ENCODE measurements at places on chromosomes 1 and 21.
A peak's percentile ranks its signal among the peaks of the same experiment; 100 is the strongest.

DNA sequence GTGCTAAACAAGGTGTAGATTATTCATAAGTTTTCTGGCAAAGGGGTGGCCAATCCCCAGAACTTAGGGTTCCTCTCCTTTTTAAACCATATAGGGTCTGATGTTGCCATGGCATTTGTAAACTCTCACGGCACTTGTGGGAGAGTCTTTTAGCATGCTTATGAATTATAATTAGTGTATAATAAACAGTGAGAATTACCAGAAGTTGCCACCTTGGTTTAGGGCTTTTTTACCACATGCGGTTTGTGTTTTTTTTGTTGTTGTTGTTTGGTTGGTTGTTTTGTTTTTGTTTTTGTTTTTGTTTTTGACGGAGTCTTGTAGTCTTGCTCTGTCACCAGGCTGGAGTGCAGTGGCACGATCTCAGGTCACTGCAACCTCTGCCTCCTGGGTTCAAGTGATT is 8.9 kb upstream of the LAX1 start:
- no peak for DNase-seq

DNA sequence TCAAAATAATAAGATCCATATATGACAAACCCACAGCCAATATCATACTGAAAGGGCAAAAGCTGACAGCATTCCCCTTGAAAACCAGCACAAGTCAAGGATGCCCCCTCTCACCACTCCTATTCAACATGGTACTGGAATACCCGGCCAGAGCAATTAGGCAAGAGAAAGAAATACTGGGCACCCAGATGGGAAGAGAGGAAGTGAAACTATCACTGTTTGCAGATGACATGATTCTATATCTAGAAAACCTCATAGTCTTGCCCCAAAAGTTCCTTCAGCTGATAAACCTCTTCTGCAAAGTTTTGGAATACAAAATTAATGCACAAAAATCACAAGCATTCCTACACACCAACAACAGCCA is 442.7 kb downstream of the PTBP2 start:
- DNase-seq: no peak

DNA sequence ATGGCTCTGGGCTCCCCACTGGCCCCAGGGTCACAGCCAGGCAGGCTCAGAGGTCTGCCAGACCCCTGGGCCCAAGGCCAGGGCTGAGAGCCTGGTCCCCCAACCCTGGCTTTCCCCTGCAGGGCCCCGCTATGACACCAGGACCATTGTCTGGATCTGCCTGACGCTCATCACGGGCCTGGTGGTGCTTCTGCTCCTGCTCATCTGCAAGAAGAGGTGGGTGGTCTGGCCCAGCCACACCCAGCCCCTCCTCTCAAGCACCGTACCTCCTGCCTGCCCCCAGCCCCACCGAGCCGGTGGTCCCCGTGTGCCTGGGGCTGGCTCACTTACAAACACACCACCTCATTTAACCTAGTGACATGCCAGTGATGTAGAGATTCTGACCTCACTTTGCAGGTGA is 31.8 kb downstream of the EPHA8 start:
- no peak for DNase-seq

GRCh38 chr21:45996311-45997204 is 15.0 kb downstream of the COL6A1 start:
- DNase-seq: no peak

GRCh38 chr1:116537040-116537831 is 33.6 kb downstream of the CD58 start:
- no peak for DNase-seq

- DNase-seq: no peak
These were observed 94.3 kb upstream of the EDN2 start for GRCh38 chr1:41578712-41579335.

DNA sequence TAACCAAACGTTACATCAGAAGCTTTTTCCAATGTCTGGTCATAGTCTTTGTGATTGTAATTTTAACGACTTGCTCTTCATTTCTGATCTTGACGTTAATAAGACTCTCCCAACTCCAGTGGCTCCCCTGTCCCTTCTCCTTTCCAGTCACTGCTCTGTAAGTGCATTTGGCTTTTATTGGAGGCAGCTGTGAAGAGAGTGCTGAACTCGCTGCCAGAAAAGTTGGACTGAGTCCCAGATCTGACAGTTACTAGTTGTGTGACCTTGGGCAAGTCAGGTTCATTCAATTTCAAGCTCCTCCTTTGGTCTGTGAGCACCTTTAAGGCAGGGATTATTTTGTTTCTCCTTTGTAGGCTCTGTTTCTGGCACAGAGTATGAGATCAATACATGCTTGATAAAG is 109.6 kb upstream of the TSPAN2 start:
- DNase-seq: no peak

DNA sequence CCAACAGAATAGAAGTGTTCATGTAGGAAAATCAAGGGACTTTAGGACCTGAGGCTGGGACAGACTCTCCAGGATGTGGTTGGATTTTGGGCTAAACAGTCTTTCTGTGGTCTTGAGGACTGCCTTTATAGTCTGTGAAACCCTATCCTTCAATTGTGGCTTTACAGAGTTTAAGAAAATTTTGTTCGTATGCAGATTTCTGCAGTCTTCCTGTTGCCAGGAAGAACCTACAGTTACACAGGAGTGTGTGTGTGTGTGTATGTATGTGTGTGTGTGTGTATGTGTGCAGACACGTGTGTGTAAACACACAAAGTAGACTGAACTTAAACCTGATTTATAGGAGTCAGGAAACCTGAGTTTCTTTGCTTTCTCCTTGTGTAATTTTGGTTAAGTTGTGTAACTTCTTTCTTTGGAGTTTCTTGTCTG is 22.8 kb downstream of the NEK7 start:
- no peak for DNase-seq

DNA sequence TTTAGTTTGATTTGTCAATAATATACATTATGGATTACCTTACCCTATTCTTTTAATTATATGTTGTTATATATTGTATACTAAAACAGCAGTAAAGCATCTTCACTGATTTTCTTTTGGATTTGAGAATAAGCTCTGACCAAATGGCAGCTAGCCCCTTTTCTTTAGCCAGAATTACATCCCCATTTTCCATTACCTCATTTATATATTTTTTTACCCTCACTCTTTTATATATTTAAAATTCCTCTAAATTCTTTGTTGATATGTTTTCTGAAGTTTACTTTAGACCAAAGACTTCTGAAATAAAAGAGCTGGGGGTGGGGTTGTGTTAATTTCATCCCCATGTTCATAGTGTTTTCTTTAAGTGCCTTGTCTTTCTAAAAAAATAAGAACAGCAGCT is 24.6 kb downstream of the ANGPTL1 start:
- no peak for DNase-seq

DNA sequence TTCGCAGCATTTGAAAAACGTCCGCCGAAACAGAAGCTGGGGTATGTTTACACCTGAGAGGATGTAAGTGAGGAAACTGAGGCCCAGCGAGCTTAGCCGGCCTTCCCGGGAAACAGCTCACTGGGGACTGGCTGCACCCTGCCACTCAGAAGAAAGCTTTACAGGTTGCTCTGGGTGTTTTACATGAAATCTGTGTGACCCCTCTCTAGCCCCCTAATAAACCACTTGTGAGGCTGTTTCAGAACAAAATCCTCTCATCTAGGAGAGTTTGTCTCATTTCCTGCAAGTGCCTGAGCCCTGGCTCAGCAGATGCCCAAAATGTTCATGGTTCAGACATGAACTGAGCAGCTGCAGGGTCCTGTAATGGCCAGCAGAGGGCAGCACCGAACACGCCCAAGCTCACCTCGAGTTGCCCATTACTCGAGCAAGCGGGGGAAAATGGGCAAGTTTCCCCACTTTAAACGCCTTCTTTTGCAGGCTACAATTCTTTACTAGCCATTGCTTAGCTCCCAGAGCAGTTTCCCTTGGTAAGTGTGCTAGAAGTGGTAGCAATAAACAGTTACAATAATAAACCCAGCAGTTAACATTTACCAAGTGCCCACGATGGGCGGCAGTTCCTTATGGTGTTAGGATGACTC is 76.4 kb downstream of the FHAD1 start:
- DNase-seq: peak; percentile 54

DNA sequence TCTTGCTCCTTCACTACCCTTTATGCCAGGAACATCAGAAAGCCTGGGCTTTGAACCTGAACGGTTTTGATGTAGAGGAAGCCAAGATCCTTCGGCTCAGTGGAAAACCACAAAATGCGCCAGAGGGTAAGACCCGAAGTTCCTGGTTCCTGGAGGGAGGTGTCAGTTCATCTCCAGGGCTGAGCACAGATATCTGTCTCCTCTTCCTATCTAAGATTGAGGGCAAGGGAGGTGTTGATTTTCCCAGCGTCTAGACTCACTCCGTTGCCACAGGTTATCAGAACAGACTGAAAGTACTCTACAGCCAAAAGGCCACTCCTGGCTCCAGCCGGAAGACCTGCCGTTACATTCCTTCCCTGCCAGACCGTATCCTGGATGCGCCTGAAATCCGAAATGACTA is 915 bp downstream of the CDC20 start:
- no peak for DNase-seq

DNA sequence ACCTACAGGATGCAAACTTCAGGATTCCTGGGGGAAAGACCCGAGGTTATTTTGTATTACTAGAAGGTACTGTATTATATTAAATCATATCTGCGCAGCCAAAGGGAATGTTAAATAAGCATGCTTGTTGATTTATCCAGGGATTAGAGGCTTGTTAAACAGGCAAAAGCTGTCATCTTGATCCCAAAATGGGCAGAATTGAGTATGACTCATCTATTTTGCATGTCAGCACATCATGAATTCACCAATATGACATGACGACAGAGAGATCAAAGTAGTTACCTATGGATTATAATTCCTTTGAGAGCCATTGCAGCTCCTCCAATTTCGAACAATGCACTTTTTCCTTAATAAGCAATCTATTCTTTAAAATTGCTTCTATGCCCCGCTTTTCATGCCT is 66.1 kb downstream of the TBX15 start:
- DNase-seq: no peak

GRCh38 chr1:64983110-64983509 is 16.8 kb upstream of the JAK1 start:
- DNase-seq: no peak

All from HS-5 (cell line).